HS-27A (cell line): ENCODE measurements at places on chromosomes 12 and 14.

- no peak for DNase-seq
These were observed at the start of gene LPAR5 for GRCh38 chr12:6635856-6636531. LPAR5 (minus strand) TSS chr12:6635959; CDS start chr12:6621248, 14,711 bp downstream.

- no peak for DNase-seq
These were observed 119.6 kb downstream of the GCH1 start for GRCh38 chr14:54782751-54783659.

DNA sequence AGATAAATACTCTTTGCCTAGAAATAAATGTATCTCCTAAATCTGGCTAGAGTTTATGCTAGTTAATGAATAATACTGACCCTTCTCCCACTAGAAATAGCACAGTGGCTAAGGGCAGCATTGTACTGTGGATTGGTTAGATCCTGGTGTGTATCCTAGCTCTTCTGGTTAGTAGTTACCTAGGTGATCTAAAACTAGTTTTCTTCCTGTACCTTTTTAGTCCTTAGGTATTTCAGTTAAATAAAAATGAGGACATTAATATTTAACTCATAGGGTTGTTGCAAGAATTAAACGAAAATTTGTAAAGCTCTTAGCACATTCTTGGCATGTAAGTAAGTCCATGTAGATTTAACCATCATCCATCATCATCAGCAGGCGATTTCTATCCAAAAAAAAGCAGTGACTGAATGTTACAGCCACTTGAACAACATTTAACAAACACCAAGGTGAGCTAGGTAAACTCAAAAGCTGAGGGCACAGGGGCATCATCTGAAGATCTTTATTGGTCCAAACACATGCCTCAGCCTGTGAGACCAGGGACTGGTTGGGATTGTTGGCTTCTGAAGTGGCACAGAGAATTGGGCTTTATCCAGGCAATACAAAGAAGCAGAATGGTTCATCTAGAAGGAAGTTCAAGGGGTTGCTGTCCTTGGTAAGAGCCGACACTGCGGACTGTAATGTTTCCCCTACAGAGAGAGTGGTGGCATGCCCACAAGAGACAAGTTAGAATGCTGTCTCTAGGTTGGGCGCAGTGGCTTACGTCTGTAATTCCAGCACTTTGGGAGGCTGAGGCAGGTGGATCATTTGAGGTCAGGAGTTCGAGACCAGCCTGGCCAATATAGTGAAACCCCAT, 100.8 kb downstream of the GAS2L3 start:
- DNase-seq = no peak

DNA sequence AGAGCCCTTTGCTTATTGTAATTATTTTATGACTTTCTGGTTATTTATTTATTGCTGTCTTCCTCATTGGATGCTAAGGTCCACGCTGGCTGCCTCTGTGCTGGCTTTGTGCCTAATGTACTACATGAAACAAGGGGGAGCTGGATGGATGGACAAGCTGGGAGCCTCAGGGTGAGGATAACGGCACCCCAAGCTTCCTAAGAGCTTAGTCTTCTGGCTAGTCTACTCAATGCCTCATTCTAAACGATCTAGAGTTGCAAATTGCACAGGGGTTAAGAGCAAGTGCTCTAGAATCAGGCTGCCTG, 172.0 kb downstream of the CHST11 start:
- DNase-seq = no peak
